Smooth muscle cell of the brain vasculature (primary cell): ENCODE measurements at places on chromosomes 16 and 17.

GRCh38 chr16:1447965-1448364 is 3.6 kb upstream of the CCDC154 start:
- no peak for DNase-seq

DNA sequence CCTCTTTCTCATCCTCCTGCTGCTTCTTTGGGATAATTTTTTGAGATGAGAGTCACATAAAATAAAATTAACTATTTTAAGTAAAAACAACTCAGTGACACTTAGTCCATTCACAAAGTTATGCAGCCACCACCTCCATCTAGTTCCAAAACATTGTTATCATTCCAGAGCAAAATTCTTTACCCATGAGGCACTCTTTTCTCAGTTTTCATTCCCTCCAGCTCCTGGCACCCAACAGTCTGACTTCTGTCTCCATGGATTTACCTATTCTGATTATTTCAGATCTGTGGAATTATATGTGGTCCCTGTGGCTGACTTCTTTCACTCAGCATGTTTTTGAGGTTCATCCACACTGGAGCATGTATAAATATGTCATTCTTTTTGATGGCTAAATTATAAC is 239.9 kb upstream of the DYNLRB2 start:
- no peak for DNase-seq

GRCh38 chr16:68401871-68402747 is 46.2 kb downstream of the SMPD3 start:
- DNase-seq, result peak; percentile 36

DNA sequence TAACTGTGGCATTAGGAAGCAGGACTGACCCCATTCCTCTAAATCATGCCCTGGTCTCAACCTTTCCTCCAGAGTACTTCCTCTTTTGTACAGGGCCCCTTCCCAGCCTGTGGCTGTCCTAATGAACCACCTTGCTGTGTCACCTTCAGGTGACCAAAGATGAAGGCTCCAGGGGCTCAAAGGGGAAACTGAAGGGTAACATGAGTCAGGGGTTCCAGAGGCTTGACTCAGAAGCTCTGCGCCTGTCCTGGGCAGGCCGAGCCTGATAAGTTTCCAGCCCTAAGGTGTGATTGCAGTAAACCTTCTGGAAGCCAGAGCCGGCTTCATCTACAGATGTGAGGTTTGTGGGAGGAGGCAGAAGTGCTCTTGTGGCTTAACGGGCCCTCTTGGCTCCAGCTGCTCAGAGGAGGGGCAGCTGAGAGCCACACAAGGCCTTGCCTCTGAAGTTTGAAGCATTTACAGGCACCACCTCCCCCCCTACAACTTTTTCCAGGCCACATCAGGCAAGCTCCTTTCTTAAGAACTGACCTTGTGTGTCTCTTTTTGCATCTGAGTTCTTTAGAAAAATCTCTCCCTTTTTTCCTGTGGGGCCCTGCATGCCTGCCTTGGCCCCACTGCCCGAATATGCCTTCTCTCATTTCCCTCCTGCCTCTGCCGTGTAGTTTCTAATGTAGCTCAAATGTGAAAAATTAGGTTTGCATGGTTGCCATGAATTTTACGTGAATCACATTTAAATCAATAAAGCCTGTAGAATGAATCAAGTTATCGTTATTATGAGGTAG is 149.9 kb downstream of the CLEC16A start:
- DNase-seq, result no peak

DNA sequence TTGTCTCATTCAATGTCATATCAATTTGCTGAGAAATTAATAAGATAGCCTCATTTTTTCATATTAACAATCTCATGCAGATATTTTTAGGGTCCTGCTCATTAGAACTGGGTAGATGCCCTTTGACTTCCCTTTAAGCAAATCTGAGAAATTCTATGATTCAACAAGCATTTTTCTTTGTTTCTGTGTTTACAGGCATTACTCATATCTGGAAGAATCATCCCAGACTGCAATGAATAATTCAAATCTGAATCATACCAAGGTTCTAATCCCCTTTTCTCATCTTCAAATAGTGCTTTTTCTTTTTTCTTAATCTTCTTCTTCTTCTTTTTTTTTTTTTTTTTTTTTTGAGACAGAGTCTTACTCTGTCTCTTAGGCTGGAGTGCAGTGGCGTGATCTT is 69.2 kb upstream of the KIFC3 start:
- no peak for DNase-seq

DNA sequence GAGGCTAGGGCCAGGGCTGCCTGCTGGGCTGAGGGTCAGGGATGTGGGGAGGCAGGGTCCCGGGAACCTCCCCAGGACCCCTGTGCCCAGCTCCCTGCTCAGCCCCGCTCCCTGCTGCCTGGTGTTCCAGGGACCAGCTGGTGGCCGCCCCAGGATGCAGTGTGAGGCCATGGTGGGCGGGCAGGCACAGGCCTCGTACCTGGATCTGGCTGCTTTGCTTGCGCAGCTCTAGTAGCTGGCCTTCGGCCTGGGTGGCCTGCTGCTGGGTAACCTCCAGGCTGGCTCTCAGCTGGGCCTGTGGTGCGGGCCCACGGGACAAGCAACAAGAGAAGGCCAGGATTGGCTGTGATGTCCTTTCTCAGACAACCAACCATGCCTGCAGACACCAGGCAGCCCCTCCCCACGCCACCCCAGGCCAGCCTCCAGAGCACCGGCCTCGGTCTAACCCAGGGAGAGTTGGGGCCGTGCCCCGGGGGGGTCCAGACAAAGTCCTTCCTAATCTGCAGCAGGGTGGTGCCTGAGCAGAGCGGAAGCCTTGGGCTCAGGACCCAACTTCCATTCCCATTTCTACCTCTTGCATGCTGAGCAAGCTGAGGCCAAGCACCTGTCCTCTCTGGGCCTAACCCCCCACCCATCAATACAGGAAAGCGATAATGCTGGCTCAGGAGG is 4.1 kb downstream of the TRIM65 start:
- no peak for DNase-seq

- no peak for DNase-seq
Observed at GRCh38 chr16:1335996-1336395, 2.6 kb downstream of the BAIAP3 start.

DNA sequence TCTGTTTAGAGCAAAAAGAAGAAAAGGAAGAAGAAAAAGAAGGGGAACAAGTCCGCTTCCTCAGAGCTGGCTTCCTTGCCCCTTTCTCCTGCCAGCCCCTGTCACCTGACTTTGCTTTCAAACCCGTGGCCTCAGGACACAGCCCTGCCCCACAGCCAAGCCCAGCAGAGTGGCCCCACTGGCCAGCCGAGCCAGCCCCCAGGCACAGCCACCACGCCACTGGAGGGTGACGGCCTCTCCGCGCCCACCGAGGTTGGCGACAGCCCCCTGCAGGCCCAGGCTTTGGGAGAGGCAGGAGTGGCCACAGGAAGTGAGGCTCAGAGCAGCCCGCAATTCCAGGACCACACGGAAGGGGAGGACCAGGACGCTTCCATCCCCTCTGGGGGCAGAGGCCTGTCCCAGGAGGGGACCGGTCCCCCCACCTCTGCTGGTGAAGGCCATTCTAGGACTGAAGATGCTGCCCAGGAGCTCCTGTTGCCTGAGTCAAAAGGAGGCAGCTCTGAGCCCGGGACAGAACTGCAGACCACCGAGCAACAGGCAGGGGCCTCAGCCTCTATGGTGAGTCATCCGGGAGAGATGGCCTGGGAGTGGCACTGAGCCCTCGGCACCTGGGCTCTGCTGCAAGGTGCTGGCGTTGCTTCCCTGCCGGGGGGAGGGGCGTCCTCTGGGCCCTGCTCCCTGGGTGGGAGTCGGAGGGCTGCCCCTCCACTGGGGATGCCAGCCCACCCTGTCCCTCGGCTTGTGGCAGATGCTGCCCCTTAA is 27.3 kb downstream of the RNF213 start:
- no peak for DNase-seq

DNA sequence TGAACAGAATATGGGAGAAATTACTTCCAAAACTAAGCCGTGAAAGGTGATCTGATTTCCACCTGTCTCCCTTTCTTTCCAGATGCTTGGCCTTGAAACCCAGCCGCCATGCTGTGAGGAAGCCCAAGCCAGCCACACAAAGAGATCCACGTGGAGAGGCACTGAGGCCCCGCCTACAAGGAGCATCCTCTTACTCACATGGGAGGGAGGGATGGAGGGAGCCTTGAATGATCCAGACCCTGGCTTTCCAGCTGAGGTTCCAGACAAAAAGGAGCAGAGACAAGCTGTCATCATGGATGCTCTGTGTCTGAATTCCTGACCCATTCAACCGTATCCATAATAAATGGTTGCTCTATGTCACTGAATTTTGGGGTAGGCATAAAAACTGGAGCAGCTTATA is 48.9 kb upstream of the HAPSTR1 start:
- no peak for DNase-seq
